Right renal cortex interstitium (tissue), 3 donors: ENCODE measurements at places on chromosomes 7 and 10. TPM values are rescaled to one million over a fixed set of nuclear protein-coding genes. Genes with fewer than 3 reads are reported as not detected.

The OPN4 gene
- not detected for polyA plus RNA-seq

The EBLN1 gene
- not detected for polyA plus RNA-seq

The ZNF117 gene
- polyA plus RNA-seq: 24.4 TPM

The HMX3 gene
- not detected for polyA plus RNA-seq

The ATOH7 gene
- 1.5 TPM for polyA plus RNA-seq

The KCND2 gene
- 1.7 TPM for polyA plus RNA-seq

The TMEM213 gene
- 43.9 TPM for polyA plus RNA-seq

The CFAP58 gene
- polyA plus RNA-seq: 0.54 TPM

The ADARB2 gene
- 1.4 TPM for polyA plus RNA-seq

The COBL gene
- 16.8 TPM for polyA plus RNA-seq

The ASB10 gene
- not detected for polyA plus RNA-seq

The MUC12 gene
- polyA plus RNA-seq: not detected

The MDFIC gene
- 31.7 TPM for polyA plus RNA-seq

The STEAP4 gene
- 0.08 TPM for polyA plus RNA-seq

The ZP3 gene
- polyA plus RNA-seq: 2.5 TPM

The SUGCT gene
- polyA plus RNA-seq: 12.3 TPM

The TRIM73 gene
- 2.7 TPM for polyA plus RNA-seq

The ACHE gene
- 3.2 TPM for polyA plus RNA-seq

The TAS2R5 gene
- polyA plus RNA-seq: 1.4 TPM

The TMEM236 gene
- 0.25 TPM for polyA plus RNA-seq

The PSD gene
- polyA plus RNA-seq: 6.9 TPM

The KAZALD1 gene
- 10.0 TPM for polyA plus RNA-seq

The GRM3 gene
- 0.07 TPM for polyA plus RNA-seq

The WNT16 gene
- polyA plus RNA-seq: not detected

The DGKI gene
- 1.8 TPM for polyA plus RNA-seq

The HHEX gene
- 9.8 TPM for polyA plus RNA-seq

The STAMBPL1 gene
- 1.9 TPM for polyA plus RNA-seq

The ZNF487 gene
- 11.6 TPM for polyA plus RNA-seq

The KIF20B gene
- 19.8 TPM for polyA plus RNA-seq

The ENTPD7 gene
- polyA plus RNA-seq: 19.6 TPM

The CCDC172 gene
- polyA plus RNA-seq: not detected

The CDC14C gene
- 0.06 TPM for polyA plus RNA-seq

The FKBP6 gene
- 0.26 TPM for polyA plus RNA-seq

The SLC25A13 gene
- polyA plus RNA-seq: 41.4 TPM

The SEMA4G gene
- polyA plus RNA-seq: 43.6 TPM

The AGBL3 gene
- 6.7 TPM for polyA plus RNA-seq

The SEC24C gene
- polyA plus RNA-seq: 70.6 TPM

The KEL gene
- 1.8 TPM for polyA plus RNA-seq

The CCDC146 gene
- 20.9 TPM for polyA plus RNA-seq

The CCL24 gene
- polyA plus RNA-seq: 0.36 TPM

The LOXL4 gene
- polyA plus RNA-seq: 4.9 TPM

The KCP gene
- 12.7 TPM for polyA plus RNA-seq

The HOXA3 gene
- 23.7 TPM for polyA plus RNA-seq

The CACNB2 gene
- polyA plus RNA-seq: 3.3 TPM

The C10orf67 gene
- polyA plus RNA-seq: 2.3 TPM
